ENCODE measurements at places on chromosomes 12 and 14. TPM values are rescaled to one million over a fixed set of nuclear protein-coding genes. Genes with fewer than 3 reads are reported as not detected.

The IAPP gene
- not detected for total RNA-seq

The AICDA gene
- total RNA-seq: not detected

The LRRK2 gene
- 0.13 TPM for total RNA-seq

The FAR2 gene
- total RNA-seq: 6.2 TPM

The RPS6KL1 gene
- total RNA-seq: 14.9 TPM

DNA sequence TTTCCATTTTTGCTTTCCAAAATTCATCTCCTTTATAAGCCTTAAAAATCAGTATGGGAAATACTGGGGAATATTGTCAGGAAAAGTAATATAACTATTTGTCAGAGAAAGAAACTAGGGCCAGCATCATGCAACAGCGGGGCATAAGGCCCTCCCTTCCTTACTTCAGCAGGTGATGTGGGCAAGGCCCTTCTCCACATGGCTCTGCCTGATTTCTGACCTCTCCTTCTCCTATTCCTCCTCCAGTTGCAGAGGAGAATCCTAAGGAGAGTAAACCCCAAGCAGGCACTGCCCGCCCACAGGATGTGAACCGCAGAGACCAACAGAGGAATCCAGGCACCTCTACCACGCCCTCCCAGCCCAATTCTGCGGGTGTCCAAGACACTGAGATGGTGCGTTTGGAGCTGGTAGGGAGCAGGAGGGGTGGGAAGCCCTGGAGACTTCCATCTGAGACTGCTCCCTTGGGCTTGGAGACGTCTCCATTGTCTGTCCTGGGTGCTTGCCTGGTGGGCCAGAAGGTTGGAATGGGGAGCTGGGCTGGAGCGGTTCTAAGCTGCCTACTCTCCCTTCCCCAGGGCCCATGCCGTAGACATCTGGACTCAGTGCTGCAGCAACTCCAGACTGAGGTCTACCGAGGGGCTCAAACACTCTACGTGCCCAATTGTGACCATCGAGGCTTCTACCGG, 2.7 kb upstream of the SOAT2 start:
- DNase-seq: no peak

- DNase-seq: no peak
Observed at GRCh38 chr14:89015016-89015415, 190.6 kb downstream of the TTC8 start.

GRCh38 chr12:130083002-130083401, 79.3 kb upstream of the FZD10 start:
- DNase-seq: no peak

DNA sequence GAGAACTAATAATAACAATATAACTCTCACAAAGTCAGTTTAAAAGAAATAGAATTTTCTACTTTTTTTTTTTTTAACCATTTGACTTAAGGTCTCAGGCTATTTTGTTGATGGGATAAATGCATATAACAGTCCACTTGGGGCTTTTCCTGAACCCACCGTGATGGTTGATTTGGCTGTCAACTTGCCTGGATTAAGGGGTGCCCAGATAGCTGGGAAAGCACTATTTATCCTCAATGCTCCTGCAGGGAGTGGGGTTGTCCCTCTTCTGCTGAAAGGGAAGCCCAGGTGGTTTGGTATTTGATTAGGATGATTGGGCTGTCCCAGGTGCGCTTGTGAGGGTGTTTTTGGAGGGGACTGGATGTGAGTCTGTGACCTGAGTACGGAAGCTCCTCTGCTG, 114.9 kb downstream of the AACS start:
- no peak for DNase-seq

GRCh38 chr12:10503460-10503859, 2.2 kb upstream of the EIF2S3B start:
- no peak for DNase-seq

- no peak for DNase-seq
Observed at GRCh38 chr12:107320929-107321631, 227.7 kb upstream of the CRY1 start.

DNA sequence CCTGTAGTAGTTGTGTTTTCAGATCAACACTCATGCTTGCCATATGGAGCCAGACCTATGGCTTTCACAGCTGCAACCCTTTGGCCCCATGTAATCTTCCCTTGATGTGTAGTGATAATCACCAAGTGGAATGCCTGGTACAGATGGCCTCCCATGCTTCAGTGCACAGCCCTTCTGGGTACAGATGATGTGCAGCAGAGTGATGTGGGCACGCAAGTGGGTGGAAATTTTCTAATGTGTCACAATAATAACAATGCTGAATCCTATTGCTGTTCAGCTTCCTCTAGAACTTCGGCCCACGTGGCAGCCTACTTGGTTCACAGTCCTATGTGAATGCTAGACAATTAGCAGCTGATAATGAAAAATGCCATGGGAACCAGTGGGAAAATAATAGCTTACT, 188.1 kb downstream of the SNAPC1 start:
- no peak for DNase-seq

DNA sequence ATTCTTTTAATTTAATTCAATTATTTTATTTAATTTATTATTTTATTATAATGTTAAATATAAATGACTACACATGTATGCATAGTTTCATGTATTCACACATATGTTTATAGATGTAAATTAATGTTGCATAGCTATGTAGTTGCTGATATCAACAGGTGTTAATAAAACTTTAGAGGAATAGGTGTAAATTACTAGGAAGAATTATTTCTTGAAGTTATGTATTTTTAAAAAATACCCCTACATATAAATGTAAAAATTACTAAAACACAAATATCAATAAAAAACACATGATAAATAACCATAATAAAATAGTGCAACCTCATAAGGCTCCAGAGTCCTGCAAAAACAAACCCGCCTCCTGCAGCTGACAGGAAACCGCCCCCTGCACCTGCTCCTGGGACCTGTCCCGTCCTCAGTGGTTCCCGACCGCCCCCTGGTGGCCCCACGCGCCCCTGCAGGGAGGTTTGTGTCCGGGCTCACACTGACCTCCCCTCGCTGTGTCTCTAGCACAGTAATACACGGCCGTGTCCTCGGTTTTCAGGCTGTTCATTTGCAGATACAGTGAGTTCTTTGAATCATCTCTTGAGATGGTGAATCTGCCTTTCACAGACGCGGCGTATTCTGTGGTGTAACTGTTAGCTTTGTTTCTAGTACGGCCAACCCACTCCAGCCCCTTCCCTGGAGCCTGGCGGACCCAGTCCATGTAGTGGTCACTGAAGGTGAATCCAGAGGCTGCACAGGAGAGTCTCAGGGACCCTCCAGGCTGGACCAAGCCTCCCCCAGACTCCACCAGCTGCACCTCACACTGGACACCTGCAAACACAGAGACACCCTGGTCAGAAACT, 1264.0 kb downstream of the TMEM121 start:
- no peak for DNase-seq

GRCh38 chr12:53006810-53007309, 604 bp downstream of the EIF4B start:
- peak; percentile 50 for DNase-seq

GRCh38 chr14:38078393-38078792, 129.3 kb upstream of the SSTR1 start:
- no peak for DNase-seq

- DNase-seq: no peak
Observed at GRCh38 chr12:5197131-5197530, 153.5 kb downstream of the KCNA5 start.

DNA sequence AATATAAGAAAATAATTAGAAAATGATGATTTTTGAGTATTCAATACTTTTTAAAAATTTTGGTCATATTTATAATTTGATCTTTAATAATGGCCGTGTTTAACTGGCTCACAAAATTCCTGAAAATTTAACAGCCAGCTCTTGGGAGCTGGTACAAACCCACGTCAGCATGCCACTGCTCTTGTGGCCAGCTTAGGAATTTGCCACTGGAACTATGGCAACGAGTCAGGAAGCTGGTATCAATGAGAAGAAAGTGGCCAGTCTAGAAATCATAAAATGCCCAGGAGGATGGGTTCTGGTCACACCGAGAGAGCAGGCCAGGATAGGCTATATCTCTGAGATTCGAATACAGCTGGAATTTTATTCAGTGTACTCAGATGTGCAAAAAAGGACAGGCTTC, 72.2 kb upstream of the PLEKHG3 start:
- DNase-seq: no peak

DNA sequence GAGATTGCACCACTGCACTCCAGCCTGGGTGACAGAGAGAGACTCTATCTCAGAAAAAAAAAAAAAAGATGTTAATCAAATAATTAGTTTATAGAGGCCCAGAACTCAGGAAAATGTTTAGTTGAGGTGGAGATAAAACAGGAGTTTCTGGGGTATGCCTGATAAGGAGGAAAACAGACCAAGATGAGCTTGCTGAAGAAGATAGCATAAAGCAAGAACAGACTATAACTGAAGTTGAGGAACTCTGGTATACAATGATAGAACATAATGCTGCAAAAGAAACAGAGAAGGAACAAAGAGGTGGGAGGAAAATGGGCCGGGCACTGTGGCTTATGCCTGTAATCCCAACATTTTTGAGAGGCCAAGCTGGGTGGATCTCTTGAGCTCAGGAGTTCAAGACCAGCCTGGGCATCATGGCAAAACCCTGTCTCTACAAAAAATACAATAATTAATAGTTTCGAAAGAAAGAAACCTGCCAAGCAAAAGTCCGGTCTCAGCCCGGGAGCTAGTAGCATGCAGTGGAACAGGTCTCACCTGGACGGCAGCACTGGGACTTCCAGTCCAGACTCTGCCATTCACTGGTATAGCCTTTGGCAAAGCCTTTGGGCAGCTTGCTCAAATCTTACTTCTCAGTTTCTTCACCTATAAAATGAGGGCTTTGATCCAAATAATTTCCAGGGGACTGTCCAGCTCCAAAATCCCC, 25.4 kb downstream of the SLC35E3 start:
- no peak for DNase-seq

DNA sequence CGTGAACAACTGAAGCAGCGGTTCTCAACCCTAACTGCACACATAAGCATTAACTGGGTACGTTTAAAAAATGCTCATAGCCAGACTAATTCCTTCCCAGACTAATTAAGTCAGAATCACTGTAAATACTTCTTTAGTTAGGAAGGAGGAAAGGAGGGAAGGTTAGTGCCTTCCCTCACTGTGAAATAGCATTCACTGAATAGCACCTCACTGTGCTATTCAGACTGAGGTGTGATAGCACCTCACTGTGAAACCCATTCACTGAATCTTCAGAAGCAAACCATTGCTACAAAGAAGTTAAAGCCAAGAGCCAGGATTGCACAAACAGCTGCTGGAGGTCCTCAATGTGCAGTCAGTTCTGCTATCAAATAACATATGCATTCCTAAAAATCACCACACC, 58.8 kb downstream of the RTN1 start:
- no peak for DNase-seq

GRCh38 chr14:99420711-99421110, 59.9 kb downstream of the SETD3 start:
- DNase-seq: no peak

GRCh38 chr14:79825046-79825521, 386.2 kb downstream of the DIO2 start:
- DNase-seq: no peak

DNA sequence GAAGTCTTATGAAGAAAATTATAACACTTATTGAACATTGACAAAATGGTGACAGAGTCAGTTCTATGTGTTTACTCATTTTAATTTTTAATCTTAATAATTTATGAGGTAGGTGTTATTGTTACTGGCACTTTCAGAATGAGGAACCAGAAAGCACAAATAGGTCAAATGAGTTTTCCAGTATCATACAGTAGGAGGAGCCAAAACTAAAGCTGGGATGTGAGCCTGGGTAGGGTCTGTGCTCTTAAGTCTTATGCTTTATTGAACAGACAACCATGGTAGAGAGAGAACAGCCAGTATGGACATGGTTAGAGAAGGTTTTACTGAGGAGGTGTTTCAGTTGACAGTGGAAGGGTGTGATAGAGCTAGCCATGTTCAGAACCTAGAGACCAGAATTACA, 775.7 kb downstream of the TMTC2 start:
- no peak for DNase-seq

DNA sequence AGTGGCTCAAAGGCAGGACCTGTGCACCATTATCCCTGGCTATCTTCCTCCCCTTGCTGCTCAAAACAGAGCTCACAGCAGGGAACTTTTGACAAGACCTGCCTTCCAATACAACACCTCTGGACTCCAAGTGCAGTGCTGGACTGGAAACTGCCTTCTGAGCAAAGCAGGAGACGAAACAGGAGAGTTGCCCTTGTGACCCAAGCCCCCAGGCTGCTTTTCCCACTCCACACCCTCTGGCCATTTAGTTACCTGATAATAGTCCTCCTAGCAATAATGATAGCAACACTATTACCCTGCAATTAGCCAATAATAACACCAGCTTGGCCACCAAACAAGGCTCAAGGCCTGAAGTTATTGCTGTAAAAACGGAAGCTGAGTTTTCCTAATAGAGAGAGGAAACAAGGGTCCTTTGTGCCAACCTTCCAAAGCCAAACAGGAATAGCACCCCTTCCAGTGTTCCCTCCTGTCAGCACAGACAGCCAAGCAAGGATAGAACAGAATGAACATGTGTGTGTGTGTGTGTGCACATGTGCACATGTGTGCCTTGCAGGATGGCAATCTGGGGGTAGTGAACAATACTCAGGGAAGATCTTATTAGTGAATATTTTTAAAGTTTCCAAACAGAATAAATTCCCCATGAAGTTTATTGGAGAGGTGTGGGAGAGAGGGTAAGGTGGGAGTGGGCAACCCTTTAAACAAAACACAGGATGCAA, 9.2 kb upstream of the KRT73 start:
- no peak for DNase-seq

DNA sequence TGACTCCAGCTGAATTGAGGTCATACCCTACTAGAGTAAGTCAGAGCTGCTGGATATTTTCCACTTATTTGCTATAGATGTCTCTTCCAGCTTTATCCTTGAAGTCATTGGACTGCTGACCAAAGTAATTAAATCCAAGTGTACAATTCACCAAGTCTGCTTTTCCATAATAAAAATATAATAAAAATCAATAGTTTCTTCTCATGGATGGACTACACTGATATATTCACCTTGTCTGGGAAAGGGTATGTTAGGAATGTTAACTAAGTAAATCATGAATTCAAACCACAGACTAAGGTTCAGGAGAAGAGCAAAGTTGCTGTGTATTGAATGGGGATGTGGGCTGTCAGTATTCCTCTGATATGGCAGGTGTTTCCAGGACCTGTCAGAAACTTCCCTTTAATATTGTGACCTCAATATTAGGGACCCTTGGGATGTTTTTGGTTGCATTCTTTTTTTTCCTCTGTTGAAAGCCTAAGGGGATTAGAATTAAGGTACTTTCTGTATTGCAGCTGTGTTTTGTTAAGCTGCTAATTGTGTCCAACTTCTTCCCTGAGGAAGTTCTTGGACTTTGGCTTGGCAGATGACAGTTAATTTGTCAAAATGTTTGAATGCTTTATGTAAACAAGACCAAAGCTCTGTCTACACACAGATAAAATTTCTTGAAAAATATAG, 284.0 kb downstream of the ATP23 start:
- no peak for DNase-seq

Measured in Panc1 (cell line).